Activated CD4-positive, alpha-beta memory T cell treated with anti-CD3 and anti-CD28 coated beads, Interleukin-2, amount 10 ng/mL, durations not matched to agents 7 days and 5 days (primary cell): ENCODE measurements at places on chromosomes 6 and 20. TPM values are rescaled to one million over a fixed set of nuclear protein-coding genes. Genes with fewer than 3 reads are reported as not detected.

The RGS19 gene
- total RNA-seq, result 119 TPM

DNA sequence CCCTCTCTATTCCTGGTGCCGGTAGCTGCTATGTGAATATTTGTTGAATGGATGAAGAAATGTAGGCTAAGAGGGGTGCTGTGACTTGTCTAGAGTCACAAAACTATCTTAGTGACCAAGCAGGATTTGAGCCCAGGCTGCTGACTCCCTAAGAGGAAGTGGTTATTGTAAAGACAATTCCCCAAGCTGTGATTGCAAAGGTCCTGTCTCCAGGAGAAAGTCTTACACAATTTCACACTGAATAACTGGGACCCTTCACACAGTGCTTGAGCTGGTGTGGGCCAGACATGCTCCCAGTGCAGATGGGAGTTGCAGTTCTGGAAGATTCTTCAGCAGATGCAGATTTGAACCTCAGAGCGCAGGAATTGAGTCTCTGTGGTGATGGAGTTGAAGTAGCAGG is 38.1 kb downstream of the IYD start:
- DNase-seq, result no peak

GRCh38 chr6:161367472-161367871 is 93.6 kb upstream of the AGPAT4 start:
- no peak for DNase-seq

The IBTK gene
- total RNA-seq, result 33.7 TPM

DNA sequence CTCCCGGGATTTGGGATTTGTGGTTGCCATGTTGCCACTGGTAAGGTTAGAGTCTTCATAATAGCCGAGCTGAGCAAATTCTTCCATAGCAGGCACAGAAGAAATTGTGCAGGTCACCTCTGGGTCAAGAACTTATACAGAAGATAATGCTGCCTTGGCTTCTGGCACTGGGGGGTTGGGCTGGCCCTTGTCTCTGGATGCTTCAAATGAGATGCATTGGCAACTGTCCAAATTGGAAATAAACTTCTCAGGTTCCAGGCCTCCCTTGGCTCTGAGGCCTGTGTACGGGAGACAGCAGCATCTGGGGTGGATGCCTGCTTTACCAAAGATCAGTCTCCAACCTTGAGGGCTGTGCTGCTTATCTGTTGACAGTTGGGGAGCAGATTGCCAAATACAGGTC is 26.2 kb downstream of the MYO6 start:
- no peak for DNase-seq

The HCRTR2 gene
- not detected for total RNA-seq
